GM23248 (cell line): ENCODE measurements at places on chromosomes 4 and X. TPM values are rescaled to one million over a fixed set of nuclear protein-coding genes. Genes with fewer than 3 reads are reported as not detected.
A peak's percentile ranks its signal among the peaks of the same experiment; 100 is the strongest.

DNA sequence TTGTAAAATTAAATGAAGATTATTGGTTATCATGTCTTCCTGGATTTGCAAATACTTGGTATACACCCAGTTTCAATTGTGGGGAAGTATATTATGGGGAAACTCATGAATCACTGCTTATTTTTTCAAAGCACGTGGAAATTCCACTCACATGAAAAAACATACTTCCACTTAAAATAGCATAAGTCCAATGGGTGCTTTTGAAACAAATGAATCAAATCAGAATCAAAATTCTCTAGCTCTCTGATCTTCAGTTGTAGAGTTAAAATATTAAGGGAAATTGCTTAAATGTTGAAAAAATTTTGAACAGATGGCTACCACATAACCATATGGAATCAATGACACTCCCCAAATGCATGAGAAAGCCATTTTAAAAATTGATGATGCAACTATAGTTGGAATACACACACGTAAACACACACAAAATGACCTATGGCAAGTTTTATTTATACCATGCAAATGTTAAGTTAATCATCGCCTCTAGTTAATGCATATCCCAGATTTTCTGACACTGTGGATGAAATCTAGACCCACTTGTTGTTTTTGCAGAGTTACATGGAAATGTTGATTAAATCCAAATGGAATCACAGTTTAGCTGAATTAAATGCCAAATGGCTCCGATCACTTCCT is 93.2 kb downstream of the ARSF start:
- DNase-seq = no peak
- no peak overlapping the region for H3K27ac ChIP-seq
- H3K4me1 ChIP-seq = no peaks in the 10 kb centered on the region
- H3K27me3 ChIP-seq = no peaks in the 10 kb centered on the region
- H3K4me3 ChIP-seq = no peak overlapping the region

The OCRL gene
- 13.0 and 17.2 TPM in 2 replicates for total RNA-seq

- H3K36me3 ChIP-seq = no peaks in the 10 kb centered on the region
- no peak overlapping the region for H3K27ac ChIP-seq
- no peak for DNase-seq
- no peaks in the 10 kb centered on the region for H3K27me3 ChIP-seq
These were observed 468.5 kb upstream of the FTHL17 start for GRCh38 chrX:31540313-31540712.

The JCHAIN gene
- total RNA-seq = 2.3 and 3.0 TPM in 2 replicates

- DNase-seq = peak; percentile 98
- H3K27ac ChIP-seq = peak within 1 kb of the TSS; percentile 95
- no peaks in the 10 kb centered on the region for H3K36me3 ChIP-seq
- peaks cover 46% of the 10 kb centered on the region for H3K4me1 ChIP-seq
- no peaks in the 10 kb centered on the region for H3K27me3 ChIP-seq
These were observed at the start of gene NOCT for GRCh38 chr4:139015269-139015947. NOCT (plus strand) TSS chr4:139015781; CDS start chr4:139015982, 201 bp downstream.

DNA sequence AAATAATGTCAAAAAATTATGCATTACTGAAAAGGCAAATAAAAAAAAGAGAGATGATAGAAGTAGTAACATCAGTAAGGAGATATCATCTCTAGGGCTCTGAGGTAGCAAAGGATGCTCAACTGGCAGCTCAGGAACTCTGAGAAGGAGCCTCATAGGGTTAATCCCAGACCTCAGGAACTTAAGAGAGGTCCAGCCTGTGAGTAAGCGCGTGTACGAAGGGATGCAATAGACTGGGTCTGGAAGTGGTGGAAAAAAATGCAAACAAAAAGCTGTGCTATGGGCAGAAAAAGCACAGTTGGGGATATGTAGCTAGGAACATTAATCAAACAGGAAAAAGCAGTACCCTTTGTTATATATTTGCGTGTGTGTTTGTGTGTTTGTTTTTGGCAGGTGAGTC is 282.0 kb downstream of the GALNTL6 start:
- H3K27me3 ChIP-seq = no peaks in the 10 kb centered on the region
- H3K4me3 ChIP-seq = no peak overlapping the region
- DNase-seq = no peak
- no peak overlapping the region for H3K27ac ChIP-seq
